ENCODE measurements at places on chromosomes 11 and 22.

GRCh38 chr22:36912694-36913426 is 568 bp upstream of the CSF2RB start:
- DNase-seq: no peak

DNA sequence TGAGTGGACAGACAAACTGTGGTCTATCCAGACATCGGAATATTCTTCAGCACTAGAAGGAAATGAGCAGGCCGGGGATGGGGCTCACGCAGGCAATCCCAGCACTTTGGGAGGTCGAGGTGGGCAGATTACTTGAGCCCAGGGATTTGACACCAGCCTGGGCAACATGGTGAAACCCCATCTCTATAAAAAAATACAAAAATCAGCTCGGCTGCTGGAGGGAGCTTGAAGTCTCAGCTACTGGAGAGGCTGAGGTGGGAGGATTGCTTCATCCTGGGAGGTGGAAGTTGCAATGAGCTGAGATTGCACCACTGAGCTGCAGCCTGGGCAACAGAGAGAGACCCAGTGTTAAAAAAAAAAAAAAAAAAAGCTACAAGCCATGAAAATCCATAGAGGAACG is 8.0 kb upstream of the CTSD start:
- DNase-seq: no peak

DNA sequence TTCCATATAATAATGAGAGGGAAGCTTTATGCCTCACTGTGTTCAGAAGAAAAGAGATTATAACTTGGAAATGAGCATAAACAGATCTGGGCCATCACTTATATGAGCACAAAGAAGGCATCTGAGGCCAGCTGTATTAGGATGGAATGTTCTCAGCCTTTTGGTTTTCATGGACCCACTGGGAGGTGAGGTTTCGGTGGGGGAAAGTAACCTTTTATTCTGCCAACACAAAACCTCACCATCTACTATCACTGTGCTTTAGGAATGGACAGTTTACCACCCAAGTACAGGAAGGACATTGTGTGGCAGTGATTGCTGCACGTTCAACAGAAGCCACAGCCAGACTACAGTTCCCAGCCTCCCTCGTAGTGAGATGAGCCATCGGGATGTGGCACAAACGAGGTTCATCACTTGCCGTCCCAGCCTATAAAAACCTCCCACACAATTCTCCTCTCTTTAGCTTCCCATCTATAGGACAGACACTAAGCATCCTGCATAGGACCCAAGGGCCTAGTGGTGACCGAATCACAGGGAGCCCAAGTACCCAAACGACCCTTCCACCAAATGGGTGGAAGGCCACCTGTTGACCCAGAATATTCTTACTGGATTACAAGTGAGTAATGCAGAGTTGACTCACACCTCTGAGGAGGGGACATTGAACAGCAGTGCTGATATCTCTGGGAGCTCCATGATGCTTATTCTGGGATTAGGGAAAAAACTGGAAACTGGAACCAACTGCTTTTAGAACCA is 121.5 kb upstream of the RAG2 start:
- DNase-seq: no peak

DNA sequence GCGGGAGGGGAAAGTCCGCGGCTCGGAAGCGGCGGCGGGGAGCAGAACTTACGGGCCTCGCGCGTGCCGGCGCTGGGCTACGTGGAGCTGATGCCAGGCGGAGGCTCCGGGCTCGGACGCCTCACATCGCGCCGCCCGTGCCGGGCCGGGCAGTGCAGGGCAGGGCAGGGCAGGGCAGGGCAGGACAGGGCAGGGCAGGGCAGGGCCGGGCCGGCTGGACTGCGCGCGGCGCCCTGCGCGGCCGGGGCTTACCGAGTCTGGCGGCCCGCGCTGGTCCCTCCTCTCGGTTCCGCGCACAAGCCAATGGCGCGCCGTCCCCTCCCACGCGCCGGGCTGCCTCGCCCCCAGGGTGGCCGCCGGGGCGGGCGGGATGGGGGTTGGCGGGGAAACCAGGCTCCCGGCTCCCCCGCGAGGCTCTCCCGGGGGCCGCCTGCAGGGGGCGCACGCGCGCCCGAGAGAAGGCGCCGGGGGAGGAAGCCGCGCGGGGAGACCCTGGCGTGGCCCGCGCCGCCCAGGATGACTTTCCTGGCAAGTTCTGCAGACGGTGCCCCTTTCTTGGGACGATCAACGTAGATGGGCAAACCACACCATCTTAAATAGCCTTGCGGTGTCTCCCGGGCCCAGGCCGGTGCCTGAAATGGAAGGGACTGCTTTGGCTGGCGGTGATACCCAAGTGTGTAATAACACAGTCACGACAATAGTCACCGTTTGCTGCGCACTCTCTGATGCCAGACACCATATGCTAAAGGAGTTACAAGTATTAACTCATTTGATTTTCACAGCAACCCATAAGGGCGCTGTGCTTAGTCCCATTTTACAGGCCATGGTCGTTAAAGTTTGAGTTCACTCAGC is at the start of gene TP53I11:
Gene TP53I11 (minus strand): TSS at position 259 of the 852 bp plus-strand sequence. CDS start 12,548 bp downstream, outside the sequence.
- DNase-seq: peak; percentile 80

GRCh38 chr11:60891103-60891741 is 15.2 kb downstream of the PRPF19 start:
- no peak for DNase-seq

- no peak for DNase-seq
These were observed 90.7 kb downstream of the MPPED2 start for GRCh38 chr11:30495437-30495836.

DNA sequence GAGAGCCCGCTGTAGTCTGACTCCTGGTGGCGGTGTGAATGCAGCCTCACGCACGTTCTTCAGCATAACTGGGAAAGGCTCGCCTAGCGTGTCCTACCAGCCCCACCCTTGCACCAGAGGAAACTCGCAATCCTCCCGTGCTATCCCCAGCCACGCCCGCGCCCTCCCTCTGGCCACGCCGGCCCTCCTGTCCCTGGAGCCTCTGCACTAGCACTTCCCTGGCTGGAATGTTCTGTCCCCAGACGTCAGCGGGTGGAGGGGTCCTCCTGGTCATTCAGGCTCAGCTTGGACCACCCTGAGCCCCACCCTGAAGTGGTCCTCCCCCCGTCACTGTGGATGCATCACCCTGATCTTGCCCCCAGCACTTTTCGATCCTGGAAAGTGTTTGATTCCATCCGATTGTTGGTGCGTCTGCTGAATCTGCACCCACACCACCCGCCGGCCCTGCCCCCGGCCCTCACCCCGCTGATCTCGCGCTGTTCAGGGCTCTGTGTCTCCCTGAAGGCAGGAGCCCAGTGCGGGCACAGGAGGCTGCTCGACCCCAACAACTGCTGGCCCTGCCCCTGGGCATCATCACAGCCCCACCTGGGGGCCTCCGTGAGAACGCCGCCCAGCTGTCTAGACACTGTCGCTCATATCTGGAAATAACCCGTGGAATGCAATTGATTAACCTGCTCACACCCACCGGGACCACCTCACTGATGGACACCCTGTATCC is 437.0 kb downstream of the TBC1D22A start:
- DNase-seq: peak; percentile 19

- DNase-seq: no peak
These were observed 72.2 kb downstream of the RBMXL2 start for GRCh38 chr11:7160814-7161489.

DNA sequence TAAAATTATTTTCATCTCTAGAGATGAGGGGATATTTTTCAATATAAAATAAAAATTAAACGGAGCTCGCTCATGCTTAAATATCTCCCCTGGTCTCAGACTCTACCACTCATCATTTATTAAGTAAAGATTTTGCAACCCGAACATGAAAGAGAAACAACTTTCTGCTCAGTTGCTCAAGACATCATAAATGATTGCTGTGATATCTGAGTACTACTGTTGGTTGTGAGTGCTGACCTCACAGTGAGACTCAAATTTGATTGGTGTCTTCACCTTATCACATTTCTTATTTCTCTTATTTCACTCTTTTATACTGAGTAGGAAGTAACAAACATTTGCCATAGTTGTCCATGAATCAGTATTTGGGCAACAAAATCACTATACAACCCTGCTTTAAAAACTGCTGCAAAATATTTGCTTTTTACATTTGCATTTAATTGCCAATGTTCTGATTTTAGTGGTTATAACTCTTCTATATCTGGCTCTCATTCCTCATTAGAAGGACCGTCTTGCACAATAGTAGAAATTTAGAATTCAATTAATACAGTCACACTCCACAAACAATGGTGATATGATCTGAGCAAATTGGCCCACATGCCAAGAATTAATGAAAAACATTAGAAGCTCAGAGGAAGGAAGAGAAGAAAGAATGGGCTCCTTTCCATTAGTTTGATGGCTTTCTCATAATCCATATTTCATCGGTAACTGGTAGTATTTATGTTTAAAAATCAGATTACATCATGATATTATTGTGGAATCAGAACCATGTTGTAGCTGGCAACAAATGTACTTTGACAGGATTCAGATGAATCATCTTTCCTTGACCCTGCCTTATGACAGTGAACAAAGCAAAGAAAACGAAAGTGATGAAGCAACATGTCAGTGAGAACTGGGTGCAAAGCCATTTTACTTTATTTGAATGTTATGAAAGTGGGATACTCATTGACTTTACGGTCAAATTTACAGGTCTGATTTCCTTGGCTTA is 973.6 kb upstream of the TENM4 start:
- no peak for DNase-seq

- no peak for DNase-seq
These were observed 1598.5 kb downstream of the LRRC4C start for GRCh38 chr11:39860931-39861330.

DNA sequence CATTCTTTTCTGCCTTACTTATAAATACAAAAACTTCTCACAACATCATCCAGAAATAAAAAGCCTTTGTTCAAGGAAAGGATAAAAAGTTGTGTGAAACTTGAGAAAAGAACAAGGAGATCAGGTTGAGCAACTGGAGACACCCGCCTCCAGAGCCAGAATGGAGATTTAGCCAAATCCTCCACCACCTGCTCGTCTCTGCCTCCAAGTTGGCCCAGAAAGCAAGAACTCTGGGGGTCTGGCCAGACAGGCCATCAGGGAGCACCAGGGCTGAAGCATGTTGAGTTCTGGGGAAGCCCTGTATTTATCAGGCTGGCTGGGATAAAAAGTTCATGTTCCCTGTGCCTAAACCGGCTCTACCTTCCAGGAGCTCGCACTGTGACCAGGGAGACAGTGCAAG is 14.9 kb downstream of the SMCO4 start:
- no peak for DNase-seq

- peak; percentile 99 for DNase-seq
These were observed at the start of the genes CPSF7 and SDHAF2 for GRCh38 chr11:61429691-61430582. TSS of gene CPSF7 (minus strand) at chr11:61429975. CDS start at chr11:61429235, 740 bp downstream. TSS of gene SDHAF2 (plus strand) at chr11:61430124. CDS start at chr11:61430147, 23 bp downstream.

- DNase-seq: no peak
These were observed 249.3 kb downstream of the DDX10 start for GRCh38 chr11:108914211-108914610.

DNA sequence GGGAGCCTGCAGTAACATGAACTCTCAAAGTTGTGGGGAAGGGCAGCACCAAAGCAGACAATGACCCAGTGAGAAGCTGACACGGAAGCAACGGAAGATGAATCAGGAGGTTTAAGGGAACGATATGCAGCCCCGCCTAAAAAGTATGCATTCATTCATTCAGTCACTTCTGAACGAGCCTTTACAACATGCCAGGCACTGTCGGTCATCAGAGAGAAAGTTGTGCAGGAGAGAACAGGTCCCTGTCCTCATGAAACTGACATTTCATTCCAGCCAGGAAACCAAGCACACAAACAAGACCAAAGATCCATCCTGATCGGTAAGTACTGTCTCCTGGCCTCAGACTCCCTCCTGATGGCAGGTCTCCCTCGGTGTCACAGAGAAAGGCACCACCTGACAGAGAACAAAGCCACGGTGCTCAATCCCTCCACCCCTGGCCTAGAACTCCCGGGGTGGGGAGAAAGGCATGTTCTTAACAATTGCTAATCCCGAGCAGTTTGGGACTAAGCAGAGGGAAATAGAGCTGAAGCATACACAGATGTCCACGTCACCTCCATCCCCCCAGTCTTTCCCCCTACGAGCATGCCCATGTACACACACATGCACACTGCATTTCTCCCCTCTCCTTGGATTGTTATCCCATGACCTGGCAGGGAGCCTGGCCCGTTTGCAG is 49.3 kb downstream of the LRFN4 start:
- DNase-seq: no peak

DNA sequence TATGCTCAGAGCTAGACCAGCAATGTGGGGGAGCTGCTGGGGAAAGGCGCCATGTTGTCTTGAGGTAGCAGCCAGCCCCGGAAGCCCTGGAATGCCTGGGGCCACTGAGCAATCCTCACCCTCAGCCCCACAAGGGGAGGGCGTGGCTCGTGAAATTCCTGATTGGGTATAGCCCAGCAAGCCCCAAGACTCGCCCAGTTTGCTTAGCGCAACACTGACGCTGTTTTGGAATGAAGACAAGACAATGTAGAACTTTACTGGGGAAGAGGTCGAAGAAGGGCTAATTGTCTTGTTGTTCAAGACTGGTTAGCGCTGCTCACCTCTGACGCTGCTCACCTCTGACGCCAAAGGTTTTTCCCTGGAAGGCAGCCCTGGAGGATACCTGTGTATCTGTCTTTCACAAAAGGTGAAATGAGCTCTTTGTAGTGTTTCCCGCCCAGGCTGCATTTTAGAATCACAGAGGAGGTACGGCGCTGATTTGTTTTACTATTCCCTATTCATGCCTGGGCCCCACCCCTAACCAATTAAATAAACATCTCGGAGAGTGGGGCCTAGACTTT is 47.6 kb downstream of the ST3GAL4 start:
- DNase-seq: no peak

DNA sequence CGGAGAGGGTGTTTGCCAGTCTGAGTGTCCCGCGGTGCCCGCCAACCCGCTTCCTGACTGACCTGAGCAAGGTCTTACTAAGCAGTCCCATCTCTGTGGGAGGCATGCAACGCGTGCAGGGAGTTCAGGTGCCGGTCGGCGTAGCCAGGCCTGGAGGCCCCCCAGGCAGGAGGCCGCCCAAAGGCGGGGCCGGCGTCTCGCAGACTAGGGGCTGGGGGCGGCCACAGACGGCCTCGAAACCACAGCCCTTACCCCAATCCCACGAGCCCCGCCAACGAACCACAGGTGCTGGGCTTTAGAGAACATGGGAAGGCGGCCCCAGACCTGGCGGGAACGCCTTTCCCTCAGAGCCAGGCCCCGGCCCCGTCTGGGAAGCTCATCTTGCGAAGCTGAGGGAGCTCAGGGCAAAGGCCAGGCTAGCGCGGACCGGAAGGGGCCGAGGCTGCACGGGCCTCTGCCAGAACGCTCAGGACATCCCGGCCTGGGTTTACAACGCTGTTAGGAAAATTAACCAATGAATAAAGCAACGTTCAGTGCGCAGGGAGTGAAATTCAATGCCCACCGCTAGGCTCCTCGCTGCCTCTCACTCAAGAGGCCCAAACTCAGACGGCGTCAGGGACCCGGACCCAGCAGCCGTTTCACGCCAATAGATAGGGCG is 2.1 kb upstream of the MTFP1 start:
- peak; percentile 79 for DNase-seq

GRCh38 chr11:95996621-95997235 is 72.8 kb upstream of the MTMR2 start:
- DNase-seq: no peak

DNA sequence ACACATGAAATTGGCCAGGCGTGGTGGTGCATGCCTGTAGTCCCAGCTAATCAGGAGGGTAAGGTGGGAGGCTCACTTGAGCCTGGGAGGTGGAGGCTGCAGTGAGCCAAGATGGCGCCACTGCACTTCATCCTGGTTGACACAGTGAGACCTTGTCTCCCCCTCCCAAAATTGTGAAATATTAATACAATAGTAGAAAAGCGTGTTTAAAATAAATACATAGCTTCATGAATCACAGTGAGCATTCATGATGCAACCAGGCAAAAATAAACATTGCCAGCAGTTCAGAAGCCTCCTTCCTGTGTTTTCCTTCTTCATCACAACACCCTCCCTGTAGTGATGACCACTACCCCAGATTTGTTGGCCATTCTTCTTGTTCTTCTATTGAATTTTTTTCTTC is 4.3 kb upstream of the TEAD1 start:
- no peak for DNase-seq

- DNase-seq: no peak
These were observed 23.6 kb downstream of the CADM1 start for GRCh38 chr11:115480611-115481010.

Measured in stimulated activated CD8-positive, alpha-beta memory T cell treated with anti-CD3 and anti-CD28 coated beads, Interleukin-4, amount 100 ng/mL, for 48 hours (primary cell).